Prostate gland (tissue), 2 donors: ENCODE measurements at places on chromosomes 4 and X.

DNA sequence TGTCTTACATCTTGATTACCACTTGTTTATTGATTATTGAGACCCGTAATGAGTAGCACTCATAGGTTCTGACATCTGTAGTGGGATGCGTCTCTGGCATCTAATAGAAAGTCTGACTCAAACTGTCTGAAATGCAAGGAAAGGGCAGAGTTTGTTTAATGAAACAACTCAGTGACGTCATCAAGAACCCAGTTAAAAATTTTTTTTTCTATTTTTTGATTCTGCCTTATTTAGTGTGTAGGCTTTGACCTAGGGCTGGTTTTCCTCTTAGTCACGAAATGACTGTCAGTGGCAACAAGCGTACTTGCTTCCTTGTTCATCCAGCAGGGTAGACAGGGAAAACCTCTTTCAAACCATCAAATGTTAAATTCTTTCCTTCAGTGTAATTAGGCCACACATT, 3.1 kb upstream of the CDKL5 start:
- no peaks in the 10 kb centered on the region for H3K4me1 ChIP-seq
- DNase-seq = no peak
- H3K36me3 ChIP-seq = no peaks in the 10 kb centered on the region
- H3K4me3 ChIP-seq = no peak overlapping the region
- no peak overlapping the region for H3K27ac ChIP-seq

- H3K27me3 ChIP-seq = no peaks in the 10 kb centered on the region
- H3K36me3 ChIP-seq = no peaks in the 10 kb centered on the region
- DNase-seq = no peak
- H3K4me1 ChIP-seq = no peaks in the 10 kb centered on the region
Measured at GRCh38 chr4:35818520-35818919, 425.8 kb downstream of the ARAP2 start.

DNA sequence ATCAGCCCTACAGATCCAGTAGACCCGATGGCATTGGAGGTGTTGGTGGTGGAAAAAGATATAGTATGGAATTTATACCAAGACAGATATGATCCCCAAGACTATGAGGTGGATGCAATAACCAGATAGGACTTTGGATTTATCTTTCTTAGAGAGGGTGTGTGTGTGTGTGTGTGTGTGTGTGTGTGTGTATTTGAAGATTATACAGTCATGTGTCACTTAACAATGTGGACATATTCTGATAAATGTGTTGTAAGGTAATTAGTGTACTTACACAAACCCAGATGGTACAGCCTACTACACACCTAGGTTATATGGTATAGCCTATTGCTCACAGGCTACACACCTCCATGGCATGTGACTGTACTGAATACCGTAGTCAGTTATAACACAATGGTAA, 24.4 kb upstream of the TAB3 start:
- no peaks in the 10 kb centered on the region for H3K27me3 ChIP-seq
- no peak overlapping the region for H3K27ac ChIP-seq
- DNase-seq = no peak
- no peak overlapping the region for H3K4me3 ChIP-seq
- no peaks in the 10 kb centered on the region for H3K36me3 ChIP-seq

DNA sequence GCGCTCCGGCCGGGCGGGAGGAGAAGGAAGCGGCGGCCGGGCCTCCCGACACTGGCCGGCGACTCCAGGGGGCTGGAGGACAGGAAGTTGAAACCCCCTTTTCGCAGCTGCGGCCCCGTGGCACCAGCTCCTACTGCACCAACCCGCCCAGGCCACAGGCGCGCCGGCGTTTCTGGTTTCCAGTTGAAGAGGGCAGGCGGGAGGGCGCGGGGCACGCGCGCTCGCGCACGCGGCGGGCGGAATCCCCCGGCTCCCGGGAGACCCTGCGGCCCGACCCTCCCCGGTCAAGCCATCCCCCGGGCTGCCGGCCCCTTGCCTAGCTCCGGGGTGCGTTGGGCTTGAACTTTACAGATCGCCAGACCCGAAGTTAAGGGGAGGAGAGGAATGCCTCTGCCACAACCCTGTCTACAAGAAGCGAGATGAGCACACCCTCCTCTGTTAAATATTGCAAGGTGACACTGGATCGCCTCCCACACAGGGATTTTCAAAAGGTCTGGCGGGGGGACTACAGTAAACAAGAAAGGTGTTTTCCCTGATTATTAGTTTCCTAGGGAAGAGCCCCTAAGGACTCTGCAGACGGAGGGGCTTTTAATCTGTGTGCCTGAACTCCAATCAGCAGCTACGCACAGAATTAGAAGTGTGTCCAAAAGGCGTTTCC, 1.4 kb downstream of the ELOVL6 start:
- H3K4me1 ChIP-seq = peaks cover 4% of the 10 kb centered on the region
- H3K27ac ChIP-seq = peak overlapping the region; percentile 85
- H3K27me3 ChIP-seq = no peaks in the 10 kb centered on the region
- peak; percentile 26 for DNase-seq

GRCh38 chrX:48726596-48726995, 30.1 kb downstream of the SUV39H1 start:
- no peak overlapping the region for H3K4me3 ChIP-seq
- no peak for DNase-seq
- H3K4me1 ChIP-seq = no peaks in the 10 kb centered on the region

- no peaks in the 10 kb centered on the region for H3K4me1 ChIP-seq
- no peaks in the 10 kb centered on the region for H3K27me3 ChIP-seq
- H3K36me3 ChIP-seq = no peaks in the 10 kb centered on the region
Measured at GRCh38 chrX:9566150-9566621, 101.3 kb downstream of the TBL1X start.

DNA sequence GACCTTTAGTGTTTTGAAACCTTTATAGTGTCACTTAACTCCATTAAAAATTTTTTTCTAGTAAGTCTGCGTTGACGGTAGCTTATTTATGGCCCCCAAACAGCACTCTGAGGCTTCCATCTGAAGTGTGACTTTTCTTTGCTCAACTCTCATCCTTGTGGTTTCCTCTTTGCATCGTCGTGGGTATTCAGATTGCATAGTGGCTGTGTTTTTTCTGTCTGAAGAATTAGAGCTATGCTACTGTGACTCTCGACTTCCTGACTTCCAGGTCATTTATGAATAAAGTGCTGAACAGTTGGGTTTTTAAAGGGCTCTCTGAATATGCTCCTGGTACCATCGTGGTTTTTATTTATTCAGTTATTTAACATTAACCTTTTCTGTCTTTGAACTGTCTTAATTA, 44.9 kb downstream of the JADE1 start:
- H3K4me3 ChIP-seq = no peak overlapping the region
- no peak for DNase-seq
- no peaks in the 10 kb centered on the region for H3K27me3 ChIP-seq
- H3K4me1 ChIP-seq = no peaks in the 10 kb centered on the region
- no peak overlapping the region for H3K27ac ChIP-seq

- no peaks in the 10 kb centered on the region for H3K27me3 ChIP-seq
- H3K27ac ChIP-seq = no peak overlapping the region
- H3K4me3 ChIP-seq = no peak overlapping the region
- no peaks in the 10 kb centered on the region for H3K36me3 ChIP-seq
- peak; percentile 82 for DNase-seq
Measured at GRCh38 chr4:38387348-38387747, 276.7 kb upstream of the KLF3 start.

DNA sequence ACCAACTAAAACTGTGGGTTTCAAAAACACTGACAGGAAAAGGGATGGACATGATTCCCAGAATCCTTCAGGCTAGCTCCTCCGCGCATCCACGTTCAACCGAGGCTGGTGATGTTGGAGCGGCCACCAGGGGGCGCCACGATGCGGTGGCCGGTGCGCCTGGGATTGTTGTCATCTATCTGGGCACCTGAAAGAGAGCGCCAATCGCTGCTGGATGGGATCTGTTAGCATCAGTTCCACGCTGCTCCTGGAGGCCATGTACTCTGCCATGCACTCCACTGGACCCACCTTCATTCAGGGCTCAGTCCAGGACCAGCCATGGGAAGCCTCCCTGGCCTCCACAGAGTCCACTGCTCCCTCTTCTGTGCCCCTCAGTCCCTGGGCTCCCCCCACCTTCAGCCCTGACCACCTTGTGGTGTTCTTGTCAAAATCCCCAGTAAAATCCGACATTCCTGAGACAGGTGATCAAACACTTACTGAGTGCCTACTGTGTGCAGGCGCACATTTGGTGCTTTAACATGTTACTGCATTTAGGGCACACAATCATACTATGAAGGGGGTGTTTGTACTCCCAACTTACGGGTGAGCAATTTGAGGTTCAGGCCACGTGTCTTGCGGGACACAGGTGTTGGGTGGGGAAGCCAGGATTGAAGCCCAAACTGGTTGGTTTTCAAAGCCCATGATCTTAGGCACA, 71.1 kb downstream of the CRMP1 start:
- no peaks in the 10 kb centered on the region for H3K4me1 ChIP-seq
- H3K36me3 ChIP-seq = no peaks in the 10 kb centered on the region
- no peak for DNase-seq
- H3K4me3 ChIP-seq = no peak overlapping the region
- H3K27ac ChIP-seq = no peak overlapping the region
- H3K27me3 ChIP-seq = no peaks in the 10 kb centered on the region

DNA sequence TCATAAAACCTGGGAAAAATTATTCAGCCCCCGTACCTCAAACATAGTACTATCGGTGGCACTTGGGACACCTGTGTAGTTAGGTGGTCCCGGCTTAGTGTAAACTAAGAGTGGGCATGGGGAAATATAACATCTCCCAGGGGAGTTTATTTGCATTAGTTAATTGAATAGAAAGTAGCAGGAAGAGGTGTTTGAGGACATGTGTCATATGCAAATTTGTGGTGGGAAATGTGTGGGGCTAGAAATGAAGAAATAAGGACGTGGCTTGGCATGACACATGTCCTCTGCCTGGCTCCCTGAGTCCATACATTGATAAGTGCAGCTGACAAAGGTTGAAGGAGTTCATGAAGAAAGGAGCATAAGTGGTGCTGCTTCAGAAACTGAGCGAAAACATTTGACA, 483.6 kb downstream of the SH2D1A start:
- no peak overlapping the region for H3K27ac ChIP-seq
- no peak overlapping the region for H3K4me3 ChIP-seq
- no peaks in the 10 kb centered on the region for H3K36me3 ChIP-seq

- no peak overlapping the region for H3K27ac ChIP-seq
- no peak overlapping the region for H3K4me3 ChIP-seq
- DNase-seq = no peak
- no peaks in the 10 kb centered on the region for H3K4me1 ChIP-seq
- no peaks in the 10 kb centered on the region for H3K27me3 ChIP-seq
Measured at GRCh38 chrX:19866626-19867410, 20.6 kb downstream of the SH3KBP1 start.

DNA sequence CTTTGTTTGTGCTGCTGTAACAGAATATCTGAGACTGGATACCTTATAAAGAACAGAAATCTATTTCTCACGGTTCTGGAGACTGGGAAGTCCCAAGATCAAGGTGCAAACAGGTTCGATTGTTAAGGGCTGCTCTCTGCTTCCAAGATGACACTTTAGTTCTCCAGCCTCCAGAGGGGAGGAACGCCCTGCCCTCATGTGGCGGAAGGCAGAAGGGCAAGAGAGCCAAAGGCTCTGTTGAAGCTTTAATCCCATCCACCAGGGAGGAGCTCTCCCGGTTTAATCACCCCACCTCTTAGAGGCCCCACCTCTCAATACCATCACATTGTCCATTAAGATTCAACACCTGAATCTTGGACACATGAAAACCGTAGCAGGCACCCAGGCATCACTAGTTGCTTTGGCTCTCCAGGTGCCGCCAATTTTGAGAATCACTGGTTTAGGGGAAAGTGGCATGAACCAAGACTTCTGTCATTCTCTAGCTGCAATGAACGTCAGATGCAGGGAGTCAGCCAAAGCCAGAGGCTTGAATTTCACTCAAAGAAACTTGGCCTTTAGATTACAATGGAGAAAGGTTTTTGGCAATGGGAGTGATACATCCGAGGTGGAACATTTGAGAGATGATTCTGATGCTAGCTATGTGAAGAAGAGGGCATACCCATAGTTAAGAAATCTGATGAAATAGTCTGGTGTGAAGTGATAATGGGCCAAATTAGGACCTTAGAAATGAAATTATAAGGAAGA, 15.7 kb downstream of the FHL1 start:
- no peaks in the 10 kb centered on the region for H3K4me1 ChIP-seq
- H3K27me3 ChIP-seq = no peaks in the 10 kb centered on the region
- H3K27ac ChIP-seq = no peak overlapping the region
- no peaks in the 10 kb centered on the region for H3K36me3 ChIP-seq

DNA sequence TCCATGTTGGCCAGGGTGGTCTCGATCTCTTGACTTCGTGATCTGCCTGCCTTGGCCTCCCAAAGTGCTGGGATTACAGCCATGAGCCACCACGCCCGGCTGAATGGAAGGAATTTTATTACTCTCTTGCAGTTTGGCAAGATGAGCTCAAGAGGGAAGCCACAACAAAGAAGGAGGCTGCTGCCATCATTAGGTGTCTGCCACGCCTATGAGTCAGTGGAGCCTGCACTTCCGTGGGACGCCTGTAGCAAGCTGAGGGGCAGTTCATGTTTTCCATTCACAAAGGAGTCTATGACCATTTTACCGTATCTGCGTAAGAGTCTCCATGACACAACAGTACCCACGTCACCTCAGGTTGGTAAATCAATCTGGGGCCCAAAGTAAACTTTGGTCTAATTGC, 51.2 kb upstream of the CHRNA9 start:
- no peak overlapping the region for H3K4me3 ChIP-seq
- no peak for DNase-seq
- H3K36me3 ChIP-seq = no peaks in the 10 kb centered on the region
- no peaks in the 10 kb centered on the region for H3K4me1 ChIP-seq
- H3K27me3 ChIP-seq = no peaks in the 10 kb centered on the region

DNA sequence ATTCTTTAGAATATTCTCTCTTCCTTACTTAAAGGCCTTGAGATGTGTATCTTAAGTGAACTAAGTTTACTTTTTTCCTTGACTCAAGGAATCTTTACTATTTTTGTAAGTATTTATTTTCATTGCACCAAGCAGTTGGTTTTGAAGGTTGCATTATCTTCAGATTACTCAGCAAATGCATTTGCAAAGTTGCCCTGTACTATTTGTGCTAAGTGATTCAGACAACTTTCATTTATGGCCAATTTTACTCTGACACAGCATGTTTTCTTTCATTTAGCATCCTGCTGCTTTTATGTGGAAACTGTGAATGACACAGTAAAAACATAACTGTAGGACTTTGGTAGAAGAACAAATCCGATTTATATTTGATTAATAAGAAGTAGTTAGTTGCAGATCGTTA, 191.0 kb downstream of the CCSER1 start:
- no peak overlapping the region for H3K27ac ChIP-seq
- no peak for DNase-seq
- H3K4me1 ChIP-seq = no peaks in the 10 kb centered on the region
- no peak overlapping the region for H3K4me3 ChIP-seq

DNA sequence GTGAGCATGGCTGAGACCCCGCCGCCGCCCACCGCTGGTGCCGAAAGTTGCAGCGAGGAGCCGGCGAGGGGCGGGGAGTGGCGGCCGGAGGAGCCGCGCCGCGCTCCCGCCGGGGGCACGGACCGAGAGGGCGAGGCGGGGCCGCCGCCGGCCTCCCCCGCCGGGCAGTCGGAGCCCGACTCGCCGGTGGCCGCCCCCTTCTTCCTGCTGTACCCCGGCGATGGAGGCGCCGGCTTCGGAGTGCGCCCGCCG, 16.5 kb downstream of the UTP3 start:
- no peaks in the 10 kb centered on the region for H3K36me3 ChIP-seq
- H3K27ac ChIP-seq = peak overlapping the region; percentile 92
- DNase-seq = no peak
- H3K4me3 ChIP-seq = peak overlapping the region; percentile 82
- peaks cover 3% of the 10 kb centered on the region for H3K4me1 ChIP-seq
- H3K27me3 ChIP-seq = no peaks in the 10 kb centered on the region

GRCh38 chrX:39050427-39050826, 249.2 kb downstream of the MID1IP1 start:
- H3K4me3 ChIP-seq = no peak overlapping the region
- no peaks in the 10 kb centered on the region for H3K27me3 ChIP-seq
- H3K4me1 ChIP-seq = no peaks in the 10 kb centered on the region
- DNase-seq = peak; percentile 46
- no peaks in the 10 kb centered on the region for H3K36me3 ChIP-seq
